ENCODE measurements at places on chromosomes 12 and 14. TPM values are rescaled to one million over a fixed set of nuclear protein-coding genes. Genes with fewer than 3 reads are reported as not detected.
A peak's percentile ranks its signal among the peaks of the same experiment; 100 is the strongest.

The KCNA5 gene
- 0.63 TPM for total RNA-seq

The PPFIA2 gene
- 7.3 TPM for total RNA-seq

The CLEC1A gene
- 9.4 TPM for total RNA-seq

The DTX3 gene
- total RNA-seq = 23.6 TPM

The BMP4 gene
- total RNA-seq = 5.3 TPM

The C14orf119 gene
- total RNA-seq = 21.0 TPM

The CDKL1 gene
- 44.7 TPM for total RNA-seq

The CFAP73 gene
- total RNA-seq = 21.9 TPM

The DTX1 gene
- total RNA-seq = 4.8 TPM

DNA sequence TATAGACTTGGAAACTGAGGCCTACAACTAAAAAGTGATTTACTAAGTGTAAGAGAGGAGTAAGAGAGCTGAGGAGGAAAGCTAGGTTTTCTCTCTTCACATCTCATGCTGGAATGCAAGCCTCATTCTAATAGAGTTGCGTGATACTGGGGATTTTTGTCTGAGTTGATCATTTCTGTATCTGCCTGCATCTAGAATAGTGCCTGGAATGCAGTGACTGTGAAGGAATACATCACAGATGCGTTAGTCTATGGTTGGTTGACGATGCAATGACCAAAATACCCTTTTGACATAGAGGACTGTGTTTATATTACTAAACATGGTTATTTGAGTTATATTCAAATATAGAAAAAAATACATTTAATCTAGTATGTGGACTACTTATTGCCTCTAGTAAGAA is 9.2 kb upstream of the TMEM117 start:
- H3K27ac ChIP-seq = no peak overlapping the region
- no peak for DNase-seq
- H3K4me1 ChIP-seq = no peaks in the 10 kb centered on the region
- H3K4me3 ChIP-seq = no peak overlapping the region

GRCh38 chr14:30035361-30035760 is 107.7 kb upstream of the PRKD1 start:
- no peak for DNase-seq
- no peaks in the 10 kb centered on the region for H3K4me1 ChIP-seq

DNA sequence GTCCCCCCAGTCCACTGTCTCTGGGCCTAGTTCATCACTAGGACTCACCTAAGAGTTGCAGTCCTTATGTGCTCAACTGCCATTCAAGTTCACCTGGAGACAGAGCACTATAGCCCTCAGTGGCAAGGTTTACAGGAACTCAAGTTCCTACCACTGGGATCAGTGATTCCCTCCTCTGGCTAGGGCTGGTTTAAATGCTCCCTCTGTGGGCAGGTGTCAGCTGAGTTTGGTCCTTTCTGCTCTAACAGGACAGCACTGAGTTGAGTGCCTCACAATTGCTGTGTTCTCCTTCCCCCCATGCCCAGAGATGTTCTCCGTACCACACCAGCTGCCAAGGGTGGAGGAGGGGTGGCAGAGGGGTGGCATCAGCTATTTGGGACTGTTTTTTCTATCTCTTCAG is 20.8 kb upstream of the SAV1 start:
- H3K27ac ChIP-seq = no peak overlapping the region
- H3K4me3 ChIP-seq = no peak overlapping the region
- H3K36me3 ChIP-seq = no peaks in the 10 kb centered on the region

GRCh38 chr14:63996016-63996415 is 143.2 kb downstream of the SYNE2 start:
- H3K36me3 ChIP-seq = peaks cover 78% of the 10 kb centered on the region
- H3K27ac ChIP-seq = no peak overlapping the region
- H3K27me3 ChIP-seq = no peaks in the 10 kb centered on the region
- no peaks in the 10 kb centered on the region for H3K4me1 ChIP-seq

DNA sequence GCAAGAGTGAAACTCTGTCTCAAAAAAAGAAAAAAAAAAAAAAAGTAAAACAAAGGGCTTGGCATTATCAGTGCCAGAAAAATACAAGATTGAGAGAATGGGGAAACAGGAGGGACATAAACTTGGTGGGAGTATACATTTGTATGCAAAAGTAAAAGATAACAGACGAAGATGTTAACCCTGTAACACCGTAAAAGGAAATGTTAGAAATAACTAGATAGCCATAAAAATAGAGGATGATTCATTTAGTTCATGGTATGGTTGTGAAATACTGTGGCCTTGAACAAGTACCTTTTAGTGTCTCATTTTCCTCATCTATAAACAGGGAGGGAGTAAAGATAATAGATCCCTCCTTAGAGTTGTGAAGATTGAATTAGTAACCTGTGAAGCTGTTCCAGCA is 33.3 kb downstream of the ATP2A2 start:
- peak overlapping the region; percentile 23 for H3K27ac ChIP-seq
- peaks cover 25% of the 10 kb centered on the region for H3K4me1 ChIP-seq
- no peak for DNase-seq
- no peaks in the 10 kb centered on the region for H3K36me3 ChIP-seq
- H3K4me3 ChIP-seq = no peak overlapping the region

DNA sequence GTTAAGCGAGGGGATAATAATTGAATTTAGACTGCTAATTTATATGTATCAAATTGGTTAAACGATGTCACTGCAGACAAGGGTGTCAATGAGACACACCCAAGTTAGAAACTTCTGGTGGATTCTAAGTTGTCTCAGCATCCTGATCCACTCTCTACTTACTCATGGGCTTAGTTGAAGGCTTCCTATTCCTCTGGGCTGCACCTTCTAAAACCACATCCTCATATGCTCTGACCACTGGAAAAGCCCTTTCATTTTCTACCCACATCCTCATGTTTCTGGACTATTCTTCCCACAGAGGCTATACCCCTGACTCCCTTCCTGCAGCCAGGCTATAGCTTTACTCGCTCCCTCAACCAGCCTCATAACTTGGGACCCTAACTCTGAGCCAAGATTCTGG is 493.8 kb downstream of the VRK1 start:
- H3K36me3 ChIP-seq = no peaks in the 10 kb centered on the region
- H3K27ac ChIP-seq = no peak overlapping the region
- no peaks in the 10 kb centered on the region for H3K27me3 ChIP-seq

DNA sequence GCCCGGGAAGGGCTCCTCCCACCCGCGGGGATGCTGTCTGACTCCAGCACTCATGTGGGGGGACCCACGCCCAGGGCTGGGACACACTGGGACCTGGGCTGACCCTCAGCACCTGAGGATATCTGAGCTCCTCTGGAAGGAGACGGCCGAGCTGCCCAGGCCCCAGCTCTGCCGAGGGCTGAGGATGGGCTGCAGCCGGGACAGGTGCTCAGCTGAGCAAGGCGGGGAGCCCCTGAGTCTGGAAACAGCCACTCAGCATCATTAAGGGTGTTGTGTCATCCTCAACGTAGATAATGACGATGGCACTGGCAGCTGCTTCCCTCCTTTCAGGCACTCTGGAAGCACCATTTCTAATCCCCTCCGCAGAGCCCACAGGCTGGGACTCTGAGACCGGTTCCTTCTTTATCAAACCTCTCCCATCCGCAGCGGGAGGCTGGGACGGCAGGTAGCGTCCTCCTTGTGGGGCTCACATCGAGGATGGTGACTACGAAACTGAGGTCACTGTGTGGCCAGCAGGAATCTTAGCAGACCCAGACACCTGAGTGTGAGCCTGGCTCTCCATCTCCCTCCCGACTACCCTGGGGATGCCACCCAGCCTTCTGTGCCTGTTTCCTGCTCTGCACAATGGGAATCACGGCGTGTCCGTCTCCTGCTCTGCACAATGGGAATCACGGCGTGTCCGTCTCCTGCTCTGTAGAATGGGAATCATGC is 26.7 kb upstream of the SFSWAP start:
- no peaks in the 10 kb centered on the region for H3K27me3 ChIP-seq
- H3K27ac ChIP-seq = no peak overlapping the region
- H3K4me3 ChIP-seq = no peak overlapping the region
- no peaks in the 10 kb centered on the region for H3K4me1 ChIP-seq
- H3K36me3 ChIP-seq = no peaks in the 10 kb centered on the region

GRCh38 chr12:46950094-46950493 is 124.3 kb upstream of the SLC38A4 start:
- no peak for DNase-seq
- no peaks in the 10 kb centered on the region for H3K36me3 ChIP-seq
- H3K27me3 ChIP-seq = no peaks in the 10 kb centered on the region
- no peak overlapping the region for H3K27ac ChIP-seq
- no peaks in the 10 kb centered on the region for H3K4me1 ChIP-seq

DNA sequence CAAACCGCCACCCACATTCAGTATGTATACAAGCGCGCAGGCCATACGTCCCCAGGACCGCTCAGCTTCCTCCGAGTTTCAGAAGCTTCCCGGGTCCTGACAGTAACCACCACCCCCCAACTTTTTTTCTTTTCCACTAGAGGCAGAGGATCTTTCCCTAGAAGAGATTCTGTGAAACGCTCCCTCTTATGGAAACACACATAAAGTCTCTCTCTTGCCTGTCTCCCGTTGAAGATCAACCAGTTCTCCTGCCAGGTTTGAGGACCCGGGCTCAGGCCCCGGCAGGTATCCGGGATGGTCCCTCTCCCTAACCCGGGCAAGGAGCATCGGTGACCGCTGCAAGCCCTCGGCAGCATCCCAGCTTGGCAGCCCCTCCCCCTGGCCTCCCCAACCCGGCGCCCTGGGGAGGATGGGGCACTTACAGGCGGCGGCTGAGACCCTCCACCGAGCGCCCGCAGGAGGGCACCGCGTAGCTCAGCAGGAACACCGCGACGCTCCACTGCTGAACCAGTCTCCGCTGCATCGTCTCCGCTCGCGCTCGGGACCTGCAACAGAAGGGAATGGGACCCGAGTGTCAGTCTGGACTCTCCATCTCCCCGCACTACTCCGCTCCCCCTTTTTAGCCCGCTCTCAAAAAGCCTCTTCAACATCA is 3.4 kb downstream of the PTHLH start:
- H3K4me1 ChIP-seq = peaks cover 21% of the 10 kb centered on the region
- peak; percentile 72 for DNase-seq
- H3K36me3 ChIP-seq = no peaks in the 10 kb centered on the region
- no peak overlapping the region for H3K27ac ChIP-seq
- H3K27me3 ChIP-seq = no peaks in the 10 kb centered on the region

DNA sequence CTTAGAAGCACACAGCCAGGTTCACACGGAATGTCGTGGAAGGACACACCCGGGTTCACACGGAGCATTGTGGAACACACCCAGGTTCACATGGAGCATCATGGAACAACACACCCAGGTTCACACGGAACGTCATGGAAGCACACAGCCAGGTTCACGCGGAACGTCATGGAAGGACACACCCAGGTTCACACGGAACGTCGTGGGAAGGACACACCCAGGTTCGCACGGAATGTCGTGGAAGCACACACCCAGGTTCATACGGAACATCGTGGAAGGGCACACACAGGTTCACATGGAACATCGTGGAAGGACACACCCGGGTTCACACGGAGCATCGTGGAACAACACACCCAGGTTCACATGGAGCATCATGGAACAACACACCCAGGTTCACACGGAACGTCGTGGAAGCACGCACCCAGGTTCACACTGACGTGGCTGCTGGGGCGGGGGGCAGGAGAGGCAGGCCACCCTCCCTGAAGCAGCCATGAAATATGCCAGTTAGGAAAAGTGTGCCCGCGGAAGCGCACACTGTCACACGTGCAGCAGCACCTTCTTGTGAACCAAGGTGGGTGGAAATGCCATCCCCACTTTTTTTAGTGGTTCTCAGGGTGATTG is 86.4 kb downstream of the EP400 start:
- no peaks in the 10 kb centered on the region for H3K27me3 ChIP-seq
- H3K36me3 ChIP-seq = peaks cover 19% of the 10 kb centered on the region
- H3K4me3 ChIP-seq = no peak overlapping the region

DNA sequence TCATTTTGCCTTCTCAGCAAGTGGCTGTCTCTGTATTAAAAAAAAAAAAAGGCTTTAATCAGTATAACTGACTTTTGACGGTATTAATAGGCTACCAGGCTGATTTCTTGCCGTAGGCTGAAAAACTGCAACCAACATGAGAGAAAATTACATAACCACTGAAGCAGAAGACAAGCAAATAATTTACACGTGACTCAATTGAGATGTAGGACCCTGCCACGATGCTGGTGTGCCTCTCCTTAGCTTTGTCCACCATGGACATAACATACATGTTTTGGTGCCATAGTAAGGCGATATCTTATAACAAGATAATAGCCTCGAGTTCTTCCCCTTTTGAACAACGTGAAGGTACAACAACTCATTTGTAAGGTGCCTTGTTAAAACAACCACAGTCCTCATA is 88.7 kb upstream of the GRIP1 start:
- no peaks in the 10 kb centered on the region for H3K4me1 ChIP-seq
- DNase-seq = no peak
- no peaks in the 10 kb centered on the region for H3K36me3 ChIP-seq
- H3K27ac ChIP-seq = no peak overlapping the region
- no peaks in the 10 kb centered on the region for H3K27me3 ChIP-seq

GRCh38 chr14:49366416-49366815 is 219.8 kb downstream of the RPS29 start:
- no peaks in the 10 kb centered on the region for H3K4me1 ChIP-seq
- no peaks in the 10 kb centered on the region for H3K36me3 ChIP-seq
- H3K27ac ChIP-seq = no peak overlapping the region
- no peak for DNase-seq
- H3K4me3 ChIP-seq = no peak overlapping the region

- H3K36me3 ChIP-seq = no peaks in the 10 kb centered on the region
- peak overlapping the region; percentile 79 for H3K27ac ChIP-seq
- peak; percentile 84 for DNase-seq
- peaks cover 31% of the 10 kb centered on the region for H3K4me1 ChIP-seq
- H3K4me3 ChIP-seq = peak overlapping the region; percentile 87
Measured at GRCh38 chr12:51269174-51270066, 795 bp downstream of the SMAGP start.

DNA sequence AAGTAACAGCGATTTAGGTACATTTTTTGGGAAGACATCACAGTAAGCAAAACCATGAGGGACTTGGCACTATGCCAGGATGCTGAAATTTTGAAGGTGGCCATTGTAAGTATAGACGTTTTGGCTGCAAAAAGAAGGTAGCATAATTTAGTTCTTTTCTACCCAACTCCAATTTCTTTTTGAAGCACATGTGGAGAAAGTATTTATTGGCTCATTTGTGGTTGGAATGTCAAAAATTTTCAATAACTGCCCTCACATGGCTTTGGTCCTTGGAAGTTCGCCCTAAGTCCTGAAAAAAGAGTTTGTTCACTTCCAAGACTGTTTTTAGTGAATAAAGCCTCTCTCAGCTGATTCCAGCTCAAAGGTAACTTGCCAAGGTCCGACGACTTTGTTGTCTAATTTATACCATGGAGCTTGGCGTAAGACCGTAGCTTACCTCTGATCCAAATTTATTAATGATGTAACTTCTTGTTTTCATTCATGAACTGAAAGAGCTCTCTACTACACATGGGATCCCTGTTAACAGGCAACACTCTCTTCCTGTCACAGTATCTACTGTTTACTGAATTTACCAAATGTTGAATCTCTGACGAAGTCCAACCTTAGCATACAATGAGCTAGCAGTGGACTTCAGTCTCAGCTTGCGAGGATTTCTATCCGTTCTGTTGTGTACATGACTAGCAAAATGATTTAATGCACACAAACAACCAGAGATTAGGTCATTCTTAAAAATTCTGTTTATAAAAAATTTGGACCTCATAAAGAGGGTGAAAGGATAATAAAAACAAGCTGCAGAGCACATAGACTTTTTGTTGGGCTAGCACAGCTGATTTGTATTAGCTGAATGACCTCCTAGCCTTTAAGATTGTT is 49.0 kb downstream of the MSRB3 start:
- H3K4me3 ChIP-seq = no peak overlapping the region
- no peaks in the 10 kb centered on the region for H3K4me1 ChIP-seq
- no peaks in the 10 kb centered on the region for H3K27me3 ChIP-seq
- H3K36me3 ChIP-seq = no peaks in the 10 kb centered on the region
- H3K27ac ChIP-seq = no peak overlapping the region

GRCh38 chr12:117363953-117364486 is 2.6 kb upstream of the NOS1 start:
- H3K4me3 ChIP-seq = no peak overlapping the region
- H3K4me1 ChIP-seq = peaks cover 15% of the 10 kb centered on the region
- no peak for DNase-seq
- H3K36me3 ChIP-seq = no peaks in the 10 kb centered on the region
- H3K27ac ChIP-seq = no peak overlapping the region
- peaks cover 5% of the 10 kb centered on the region for H3K27me3 ChIP-seq

Data from upper lobe of left lung (tissue), 6 donors.